T follicular helper cell (primary cell): ENCODE measurements at places on chromosomes 1 and 21.
A peak's percentile ranks its signal among the peaks of the same experiment; 100 is the strongest.

DNA sequence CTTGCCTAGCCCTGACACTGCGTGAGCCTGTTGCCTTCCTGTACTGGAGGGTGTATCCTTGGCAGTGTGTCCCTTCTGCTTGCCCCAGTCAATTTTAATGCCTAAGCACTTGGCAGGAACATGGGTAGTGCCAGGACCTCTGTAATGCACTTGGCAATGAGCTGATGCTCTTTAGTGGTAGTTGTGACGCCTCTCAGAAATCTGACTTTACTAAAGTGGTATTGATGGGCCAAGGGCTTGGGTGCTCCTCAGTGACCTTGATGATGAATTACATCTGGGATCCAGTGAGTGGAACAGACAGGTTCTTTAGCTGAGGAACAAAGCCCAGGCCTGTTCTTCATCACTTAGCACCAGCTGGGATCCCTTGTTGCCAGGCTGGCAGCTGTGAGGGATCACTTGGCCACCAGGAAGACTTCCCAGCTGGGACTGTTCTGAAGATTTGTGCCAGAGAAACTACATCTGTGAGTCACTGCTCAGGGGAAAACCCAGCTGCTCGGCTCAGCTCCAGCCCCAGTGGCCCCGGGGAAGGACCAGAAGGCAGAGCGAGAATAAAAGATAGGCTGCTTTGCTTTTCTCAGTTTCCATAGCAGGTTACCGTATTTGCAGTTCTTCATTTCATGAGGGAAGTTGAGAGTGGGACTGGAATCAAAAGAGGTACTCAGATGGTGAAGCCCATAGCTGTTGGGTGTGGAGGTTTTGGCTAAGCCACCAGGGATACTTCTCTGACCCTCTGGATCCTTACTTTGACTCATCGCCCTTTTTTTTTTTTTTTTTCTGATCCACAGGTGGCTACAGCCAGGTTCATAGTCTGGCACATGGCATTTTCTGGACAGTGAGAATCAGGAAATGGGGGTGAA, 28.5 kb upstream of the KCNA2 start:
- peak; percentile 56 for DNase-seq

- no peak for DNase-seq
Measured at GRCh38 chr1:147598621-147599361, 57.5 kb downstream of the BCL9 start.

GRCh38 chr1:183952101-183952500, 85.4 kb downstream of the COLGALT2 start:
- no peak for DNase-seq

- DNase-seq = no peak
Measured at GRCh38 chr1:2784854-2785630, 16.5 kb downstream of the TTC34 start.

- DNase-seq = no peak
Measured at GRCh38 chr1:111195002-111195684, 5.3 kb downstream of the DENND2D start.

DNA sequence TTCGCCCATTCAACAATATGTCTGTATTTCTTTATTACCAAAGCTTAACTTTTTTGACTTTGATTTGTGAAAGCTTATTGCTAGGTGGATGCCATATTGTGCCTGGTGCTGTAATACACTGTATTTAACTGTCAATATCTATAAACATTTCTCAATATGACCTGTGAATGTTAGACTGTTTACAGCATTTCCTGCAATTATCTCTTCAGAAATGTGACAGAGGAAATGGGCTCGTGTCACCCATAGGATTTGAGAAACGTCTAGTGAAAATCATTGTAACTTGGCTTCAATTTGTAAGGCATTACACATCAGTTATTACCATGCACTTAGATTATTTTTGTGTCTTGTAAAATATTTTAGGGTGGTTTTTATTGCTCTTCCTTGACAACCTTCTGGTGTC, 237.8 kb upstream of the ADGRL2 start:
- DNase-seq = no peak

GRCh38 chr1:187626056-187626455, 797.3 kb downstream of the PLA2G4A start:
- no peak for DNase-seq

DNA sequence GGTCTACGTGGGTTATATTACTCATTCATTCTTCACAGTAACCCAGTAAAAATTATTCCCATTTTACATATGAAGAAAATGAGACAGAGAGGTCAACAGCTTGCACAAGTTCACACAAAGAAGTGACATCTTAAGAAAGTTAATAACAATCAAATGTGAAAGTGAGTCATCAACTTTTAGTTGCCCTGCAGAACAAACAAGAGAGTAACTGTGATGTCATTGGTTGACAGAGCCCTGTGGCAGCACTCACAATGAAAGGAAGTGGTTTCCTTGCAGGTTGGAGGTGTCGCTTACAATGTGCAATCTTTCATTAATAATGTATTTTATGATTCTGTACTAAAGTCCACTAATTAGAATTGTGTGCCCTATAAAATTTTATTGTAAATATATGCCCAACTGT, 369.6 kb downstream of the RYR2 start:
- no peak for DNase-seq

DNA sequence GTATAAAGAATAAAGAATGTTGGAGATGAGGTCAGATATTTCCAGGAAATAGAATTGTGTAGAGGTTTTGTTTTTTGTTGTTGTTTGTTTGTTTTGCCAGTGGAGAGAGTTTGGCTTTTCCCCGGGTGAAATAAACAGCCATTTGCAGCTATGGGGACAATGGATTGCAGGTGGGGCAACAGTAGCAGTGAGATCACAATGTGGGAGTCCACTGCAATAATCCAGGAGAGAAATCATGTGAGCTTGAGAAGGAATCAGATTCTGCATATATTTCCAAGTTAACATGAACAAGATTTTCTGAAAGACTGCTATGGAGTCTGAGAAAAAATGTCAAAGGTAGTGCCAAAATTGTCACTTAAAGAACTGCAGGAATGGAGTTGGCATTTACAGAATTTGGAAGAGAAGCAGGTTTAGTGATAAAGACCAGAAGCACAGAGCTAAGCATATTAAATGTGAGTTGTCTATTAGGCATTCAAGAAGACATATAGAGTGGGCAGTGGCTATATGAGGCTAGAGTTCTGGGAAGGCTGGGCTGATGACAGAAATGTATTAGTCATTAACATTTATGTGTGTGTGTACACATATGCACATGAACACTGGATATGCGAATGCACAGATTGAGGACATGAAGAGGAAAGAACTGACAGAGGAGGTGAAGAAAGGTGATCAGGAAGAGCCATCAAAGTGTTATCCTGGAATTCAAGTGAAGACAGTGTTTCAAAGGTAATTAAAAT, 729.6 kb upstream of the PTBP2 start:
- no peak for DNase-seq

- DNase-seq = no peak
Measured at GRCh38 chr1:248736977-248737376, 18.6 kb downstream of the LYPD8 start.

DNA sequence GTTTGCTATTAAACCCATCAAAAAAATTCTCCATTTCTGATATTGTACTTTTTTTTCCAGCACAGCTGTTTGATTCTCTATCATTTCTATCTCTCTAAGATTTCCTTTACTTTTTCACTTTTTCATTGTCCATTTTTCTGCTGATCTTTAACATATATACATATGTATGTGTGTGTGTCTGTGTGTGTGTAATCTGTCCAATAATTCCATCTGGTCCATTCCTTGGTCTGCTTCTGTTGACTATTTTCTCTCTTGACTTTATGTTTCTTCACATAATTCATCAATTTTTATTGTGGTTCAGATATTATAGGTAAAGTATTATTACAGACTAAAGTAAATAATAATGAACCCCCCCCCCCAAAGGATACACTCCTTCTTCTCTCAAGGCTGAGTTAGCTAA, 84.2 kb downstream of the RGS7 start:
- no peak for DNase-seq

DNA sequence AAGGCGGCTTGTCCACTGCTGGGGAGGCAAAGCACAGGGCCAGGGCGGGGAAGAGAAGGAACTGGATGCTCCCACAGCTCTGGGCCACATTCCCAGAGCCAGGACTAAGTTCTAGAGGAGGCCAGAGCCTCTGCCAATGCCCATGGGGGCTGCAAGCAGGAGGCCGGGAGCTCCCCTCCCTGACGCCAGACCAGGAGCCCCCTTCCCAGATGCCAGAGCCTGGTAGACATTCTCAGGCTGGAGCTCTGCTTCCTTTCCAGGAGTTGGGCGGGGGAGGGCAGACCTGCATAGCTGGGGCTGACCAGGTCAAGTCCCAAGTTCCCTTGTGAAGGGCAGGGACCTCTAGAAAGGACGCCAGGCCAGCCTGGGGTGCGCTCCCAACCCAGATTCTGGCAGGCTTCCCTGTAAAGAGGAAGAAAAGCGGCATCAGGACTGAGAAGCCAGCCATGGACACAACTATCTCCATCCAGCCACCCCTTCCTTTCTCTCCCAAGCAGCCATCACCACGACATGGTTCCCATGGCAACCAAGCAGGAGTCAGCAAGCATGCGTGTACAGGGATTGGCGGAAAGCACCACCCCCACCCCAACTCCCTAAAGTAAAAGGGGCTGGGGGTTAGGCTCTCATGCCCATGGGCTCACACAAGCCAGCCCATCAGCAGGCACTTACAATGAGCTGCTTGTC, 13.4 kb downstream of the KIF21B start:
- no peak for DNase-seq

DNA sequence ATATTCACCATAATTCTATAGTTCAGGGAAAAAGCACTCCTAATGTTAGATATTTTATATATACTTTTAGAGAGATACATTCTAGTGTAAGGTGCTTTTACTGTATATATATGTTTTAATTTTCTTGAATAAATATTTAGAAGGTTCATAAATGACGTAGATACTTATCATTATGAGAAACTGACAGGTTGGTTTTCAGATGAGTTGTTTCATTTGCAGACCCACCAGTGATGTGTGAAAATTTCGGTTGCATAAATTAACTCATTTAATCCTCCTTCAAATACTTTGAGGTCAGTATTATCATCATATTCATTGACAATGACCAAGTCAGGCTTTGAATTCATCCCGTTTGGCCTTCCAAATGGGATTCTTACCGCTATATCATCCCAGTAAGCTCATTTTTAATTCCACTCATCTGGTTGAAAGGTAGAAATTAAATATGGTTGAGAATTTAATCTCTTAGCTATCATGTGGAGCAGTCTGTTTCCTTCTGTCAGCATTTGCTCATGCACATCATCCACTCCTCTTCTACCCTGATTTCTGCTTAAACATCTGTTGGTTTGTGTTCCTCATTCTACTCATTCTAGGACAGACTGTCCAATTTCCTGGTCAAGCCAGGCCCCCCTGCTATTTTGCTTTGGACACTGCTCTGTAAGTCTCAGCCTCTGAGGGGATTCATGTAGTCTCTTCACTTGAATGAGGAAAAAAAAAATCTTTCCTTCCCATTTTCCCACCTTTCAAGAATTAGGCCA, 1156.6 kb downstream of the PLA2G4A start:
- no peak for DNase-seq

DNA sequence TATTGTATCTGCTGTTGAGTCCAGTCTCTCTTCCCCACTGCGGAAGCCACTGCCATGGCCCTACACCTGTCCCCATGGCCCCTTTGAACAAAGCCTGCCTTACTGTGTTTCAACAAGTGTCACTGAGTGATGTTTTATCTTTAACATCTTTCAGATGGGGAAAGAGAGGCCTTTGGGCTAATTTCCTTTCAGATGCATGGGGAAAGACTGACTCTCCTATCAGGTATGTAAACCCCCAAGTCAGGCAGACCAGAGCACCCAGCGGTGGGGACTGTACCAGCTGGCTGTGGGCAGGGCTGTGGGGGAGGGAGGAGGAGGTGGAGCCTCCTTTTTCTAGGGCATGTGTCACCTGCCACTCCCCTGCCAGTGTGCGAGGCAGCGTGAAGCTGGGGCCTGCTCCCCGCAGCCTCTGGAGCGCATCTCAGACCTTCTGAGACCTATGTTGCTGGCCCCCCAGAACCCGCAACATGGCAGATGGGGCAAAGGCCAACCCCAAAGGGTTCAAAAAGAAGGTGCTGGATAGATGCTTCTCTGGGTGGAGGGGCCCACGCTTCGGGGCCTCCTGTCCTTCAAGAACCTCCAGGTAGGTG, at the start of gene PLA2G2F:
Gene PLA2G2F, plus strand, starts transcription at position 363 of the 590 bp plus-strand sequence. Its CDS starts 105 bp downstream, at position 468.
- no peak for DNase-seq

- DNase-seq = no peak
Measured at GRCh38 chr1:45913183-45913683, 109.8 kb downstream of the MAST2 start.

DNA sequence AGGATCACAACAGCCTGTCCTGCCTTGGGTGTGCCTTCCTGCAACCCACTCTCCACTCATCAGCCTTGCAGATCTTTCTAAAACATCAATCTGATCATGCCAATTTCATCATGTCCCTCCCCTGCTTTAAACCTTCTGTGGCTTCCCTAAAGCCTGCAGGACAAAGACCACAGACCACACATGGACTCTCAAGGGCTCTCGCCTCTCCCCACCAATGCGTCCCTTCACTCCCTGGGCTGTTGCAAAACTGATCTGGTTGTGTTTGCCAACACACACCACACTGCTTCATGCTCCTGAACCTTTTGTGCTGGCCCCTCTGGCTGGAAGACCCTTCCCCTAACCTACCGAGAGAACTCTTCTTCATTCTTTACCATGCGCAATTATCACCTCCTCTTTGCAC, 72.4 kb downstream of the ITPKB start:
- no peak for DNase-seq

- no peak for DNase-seq
Measured at GRCh38 chr1:212519131-212519530, 86.4 kb downstream of the NENF start.

DNA sequence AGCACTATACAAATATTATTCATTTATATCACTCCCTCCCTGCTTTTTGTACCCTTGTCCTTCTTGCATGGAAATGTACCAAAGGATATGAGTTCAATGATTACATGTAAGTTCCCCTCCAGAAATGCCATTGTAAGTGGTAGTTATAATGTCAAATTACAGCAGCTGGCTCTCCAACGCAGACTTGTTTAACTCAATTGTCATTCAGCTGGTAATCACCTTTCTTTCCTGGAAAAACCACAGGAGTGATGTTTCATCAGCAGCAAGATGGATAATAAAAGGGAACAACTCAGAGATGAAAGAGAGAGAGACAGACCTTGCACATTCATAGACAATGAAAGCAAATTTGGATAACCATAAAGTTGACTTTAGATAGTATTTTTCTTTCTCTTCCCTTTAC, 578.6 kb upstream of the PBX1 start:
- no peak for DNase-seq

DNA sequence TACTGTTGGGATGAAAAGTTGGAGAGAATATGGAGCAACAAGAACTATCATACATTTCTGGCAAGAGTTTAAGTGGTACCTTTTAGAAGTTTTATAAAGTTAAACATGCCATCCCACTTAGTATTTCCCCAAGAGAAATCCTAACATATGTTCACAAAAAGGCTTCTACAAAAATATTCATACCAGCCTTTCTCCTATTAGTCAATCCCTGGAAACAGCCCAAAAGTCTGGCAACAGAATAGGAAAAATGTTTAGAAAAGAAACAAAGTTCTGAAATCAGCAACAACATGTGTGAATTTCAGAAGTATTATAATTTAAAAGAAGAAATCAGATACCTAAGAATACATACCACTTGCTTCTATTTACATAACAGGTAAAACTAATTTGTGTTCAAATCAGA, 271.0 kb downstream of the DSCAM start:
- no peak for DNase-seq

GRCh38 chr1:165073185-165074007, 283.1 kb downstream of the LMX1A start:
- no peak for DNase-seq
